ENCODE measurements at places on chromosomes 2 and 18.

DNA sequence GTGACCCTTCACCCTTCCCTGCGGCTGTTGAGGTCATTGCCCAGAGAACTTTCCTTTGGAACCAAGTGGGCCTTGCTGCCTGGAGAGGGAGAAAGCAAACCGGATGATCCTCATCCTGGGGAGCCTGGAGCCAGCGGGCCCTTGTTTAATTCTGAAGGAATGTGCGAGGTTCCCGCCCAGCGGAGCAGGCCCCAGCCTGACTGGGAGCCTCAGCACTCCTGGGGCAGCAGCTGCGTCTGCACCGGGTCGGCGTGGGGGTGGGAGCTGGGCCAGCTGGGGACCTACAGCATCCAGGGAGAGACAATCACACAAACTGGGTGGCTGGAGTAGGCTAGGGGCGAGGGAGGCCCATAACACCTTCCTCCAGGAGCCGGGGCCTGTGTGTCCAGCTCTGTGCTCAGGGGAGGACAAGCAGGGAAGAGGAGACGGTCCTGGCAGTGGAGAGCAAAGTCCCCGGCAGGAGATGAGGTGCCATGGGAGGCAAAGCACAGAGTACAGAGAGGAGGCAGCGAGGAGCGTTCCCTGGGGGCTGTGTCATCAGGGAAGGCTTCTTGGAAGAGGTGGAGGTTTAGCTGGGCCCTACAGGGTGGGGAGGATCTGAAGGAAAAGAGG, 61.9 kb upstream of the HAAO start:
- no peak for DNase-seq

DNA sequence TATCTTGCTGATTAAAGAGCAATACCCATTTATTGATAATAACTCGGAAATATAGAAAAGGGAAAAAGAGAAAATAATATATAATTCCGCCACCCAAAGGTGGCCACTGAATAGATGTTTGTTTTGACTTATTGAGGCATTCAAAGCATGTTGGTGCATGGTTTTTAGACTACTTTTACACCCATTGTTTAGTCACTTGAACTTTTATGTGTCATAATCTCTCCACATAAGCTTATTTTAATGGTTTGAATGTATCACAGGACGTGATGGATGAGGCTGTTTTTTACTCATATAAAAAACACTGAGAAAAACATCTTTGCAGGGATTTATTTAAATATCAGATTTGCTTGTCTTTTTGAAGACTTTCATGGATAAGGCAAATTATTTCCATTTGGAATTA, 120.4 kb downstream of the ACKR3 start:
- DNase-seq = no peak

GRCh38 chr2:159091381-159091780, 122.9 kb downstream of the TANC1 start:
- no peak for DNase-seq

GRCh38 chr2:204359076-204359475, 186.2 kb upstream of the PARD3B start:
- DNase-seq = no peak

DNA sequence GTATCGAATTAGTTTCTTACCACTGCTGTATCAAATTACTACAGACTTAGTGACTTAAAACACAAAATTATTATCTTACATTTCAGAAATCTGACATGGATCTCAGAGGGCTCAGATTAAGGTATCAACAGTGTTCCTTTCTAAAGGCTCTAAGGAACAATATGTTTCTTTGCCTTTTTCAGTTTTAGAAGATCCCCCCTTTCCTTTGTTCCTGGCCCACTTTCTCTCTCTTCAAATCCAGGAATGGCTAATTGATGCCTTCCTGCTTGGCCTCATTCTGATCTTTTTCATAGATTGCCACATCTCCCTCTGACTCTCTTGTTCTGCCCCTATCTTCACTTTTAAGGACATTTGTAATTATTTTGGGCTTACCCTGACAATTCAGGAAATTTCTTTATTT, 65.7 kb downstream of the LRP1B start:
- DNase-seq = no peak

GRCh38 chr2:54709336-54709809, 14.1 kb upstream of the EML6 start:
- DNase-seq = no peak

DNA sequence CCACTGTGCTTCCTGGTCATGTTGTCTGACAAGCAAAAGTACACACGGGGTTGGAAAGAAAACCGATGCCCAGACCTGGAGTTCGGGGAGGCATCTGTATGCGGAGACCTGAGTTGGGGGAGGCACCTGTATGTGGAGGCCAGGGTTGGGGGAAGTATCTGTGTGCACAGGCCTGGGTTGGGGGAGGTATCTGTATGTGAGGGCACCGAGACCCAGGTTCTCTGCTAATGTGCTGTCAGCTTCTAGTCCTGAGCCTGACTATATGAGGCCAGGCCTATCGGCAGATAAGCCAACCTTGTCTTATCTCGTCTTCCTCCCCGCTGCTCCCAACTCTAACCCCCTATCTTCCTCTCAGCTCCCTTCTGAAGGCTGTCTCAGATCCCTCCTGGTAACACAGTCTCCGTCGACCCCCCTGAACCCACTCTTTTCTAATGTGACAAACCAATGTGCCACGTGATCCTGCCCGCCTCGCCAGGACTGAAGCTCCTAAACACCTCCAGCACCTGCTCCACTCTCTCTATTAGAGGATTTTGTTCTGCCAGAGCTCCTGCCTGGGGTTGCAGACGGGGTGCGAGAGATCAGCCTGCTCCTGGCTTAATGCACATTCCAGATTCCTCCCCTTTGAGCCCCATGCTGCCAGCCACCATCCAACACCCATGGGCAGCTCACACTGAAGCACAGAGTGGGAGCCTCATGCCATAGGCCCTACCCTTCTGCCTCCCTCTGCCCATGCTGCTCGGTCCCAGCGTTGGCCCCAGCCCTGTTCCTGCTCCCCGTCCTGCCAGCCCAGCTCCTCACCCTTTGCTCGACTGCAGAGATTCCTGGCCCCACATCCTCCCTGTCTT, 188.4 kb downstream of the SH3BP4 start:
- no peak for DNase-seq

DNA sequence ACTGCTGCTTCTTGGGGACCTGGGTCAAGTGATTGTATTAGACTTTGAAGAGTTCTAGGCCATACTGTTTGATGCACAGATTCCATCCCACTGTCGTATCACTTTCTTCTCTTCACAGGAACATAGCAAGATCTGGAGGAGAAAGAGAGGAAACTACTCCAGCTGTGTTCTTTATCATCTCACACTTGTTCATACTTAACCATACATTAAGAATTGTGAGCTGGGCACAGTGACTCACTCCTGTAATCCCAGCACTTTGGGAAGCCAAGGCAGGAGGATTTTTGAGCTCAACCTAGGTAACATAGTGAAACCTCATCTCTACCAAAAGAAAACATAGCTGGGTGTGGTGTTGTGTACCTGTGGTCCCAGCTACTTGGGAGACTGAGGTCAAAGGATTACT, 111.7 kb downstream of the PARD3B start:
- DNase-seq = no peak

DNA sequence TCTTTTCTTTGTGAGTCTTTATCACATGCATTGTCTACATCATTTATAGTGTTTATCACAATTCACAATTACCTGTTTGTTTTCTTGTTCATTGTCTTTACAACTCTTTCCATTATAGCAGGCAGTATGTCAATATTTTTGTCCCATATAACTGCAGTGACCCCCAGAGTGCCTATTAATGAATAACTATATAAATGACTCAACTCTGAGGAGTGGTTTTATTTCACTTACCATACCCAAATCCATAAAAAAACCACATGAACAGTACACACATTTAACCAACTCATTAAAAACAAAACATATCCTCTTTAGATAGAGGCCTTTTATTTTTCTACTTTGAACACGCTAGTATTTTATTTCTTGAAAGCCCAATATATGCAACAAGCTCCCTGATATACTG, 1419.1 kb upstream of the NXPH2 start:
- no peak for DNase-seq

GRCh38 chr2:197134206-197134605, 176.4 kb downstream of the ANKRD44 start:
- DNase-seq = no peak

GRCh38 chr2:109129356-109129920, 433 bp downstream of the SH3RF3 start:
- DNase-seq = no peak

DNA sequence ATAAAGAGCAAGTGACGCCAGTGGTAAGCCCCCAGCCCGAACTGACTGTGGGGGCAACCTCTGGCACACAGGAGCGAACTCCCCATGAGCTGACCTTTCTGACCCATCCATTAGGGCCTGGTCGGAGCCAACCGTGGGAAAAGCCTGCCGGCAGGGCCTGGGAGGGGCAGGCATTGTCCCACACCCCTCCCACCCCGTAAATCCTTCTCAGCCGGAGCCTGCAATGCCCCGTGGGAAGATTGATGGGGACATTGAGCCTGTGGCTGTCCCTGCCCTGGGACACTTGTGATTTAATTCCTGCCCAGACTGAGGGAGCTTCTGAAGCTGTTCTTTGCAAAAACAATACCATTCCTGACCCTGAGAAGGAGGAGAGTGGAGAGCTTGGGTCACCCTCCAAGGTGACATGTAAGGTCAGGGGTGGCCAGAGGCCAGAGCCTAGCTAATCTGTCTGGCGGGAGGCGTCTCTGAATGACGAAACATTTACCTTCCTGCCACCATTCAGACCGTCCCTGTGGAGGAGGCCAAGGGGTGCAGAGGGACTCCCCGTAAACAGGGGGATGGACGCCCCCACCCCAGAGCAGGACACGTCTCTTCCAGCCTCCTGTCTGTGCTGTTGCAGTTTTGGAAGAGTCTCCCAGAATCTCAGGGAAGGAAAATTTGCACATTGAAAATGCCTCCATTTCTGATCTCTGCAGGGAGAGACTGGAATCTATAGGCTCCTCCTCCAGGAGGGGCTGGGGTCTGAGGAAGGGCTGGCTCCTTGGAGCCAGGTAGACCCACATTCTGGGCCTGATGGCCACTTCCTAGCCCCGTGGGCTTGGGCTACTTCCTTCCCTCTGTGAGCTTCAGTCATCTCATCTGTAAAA, 51.2 kb upstream of the HS6ST1 start:
- no peak for DNase-seq

DNA sequence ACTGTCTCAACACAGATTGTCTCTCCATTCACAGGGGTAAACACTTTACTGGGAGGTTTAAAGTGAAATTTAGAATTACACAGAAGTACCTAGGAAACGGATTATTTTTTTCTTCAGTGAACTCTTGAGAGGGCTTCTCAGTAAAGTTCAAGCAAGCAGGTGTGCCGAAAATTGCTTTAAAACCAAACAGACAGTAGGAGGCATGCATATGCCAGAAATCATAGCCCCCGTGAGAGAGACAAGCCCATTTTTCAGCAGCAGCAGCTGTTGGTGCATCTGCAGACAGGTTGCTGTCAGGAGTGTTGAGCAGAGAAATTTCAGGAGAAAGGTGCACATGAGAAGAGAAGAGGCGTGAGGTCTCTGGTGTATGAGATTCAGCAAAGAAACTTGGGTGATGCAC, 2115.5 kb upstream of the CELF4 start:
- no peak for DNase-seq

GRCh38 chr2:134411279-134411827, 157.5 kb downstream of the MGAT5 start:
- no peak for DNase-seq

- no peak for DNase-seq
These were observed 37.2 kb downstream of the KYNU start for GRCh38 chr2:142914507-142915313.

DNA sequence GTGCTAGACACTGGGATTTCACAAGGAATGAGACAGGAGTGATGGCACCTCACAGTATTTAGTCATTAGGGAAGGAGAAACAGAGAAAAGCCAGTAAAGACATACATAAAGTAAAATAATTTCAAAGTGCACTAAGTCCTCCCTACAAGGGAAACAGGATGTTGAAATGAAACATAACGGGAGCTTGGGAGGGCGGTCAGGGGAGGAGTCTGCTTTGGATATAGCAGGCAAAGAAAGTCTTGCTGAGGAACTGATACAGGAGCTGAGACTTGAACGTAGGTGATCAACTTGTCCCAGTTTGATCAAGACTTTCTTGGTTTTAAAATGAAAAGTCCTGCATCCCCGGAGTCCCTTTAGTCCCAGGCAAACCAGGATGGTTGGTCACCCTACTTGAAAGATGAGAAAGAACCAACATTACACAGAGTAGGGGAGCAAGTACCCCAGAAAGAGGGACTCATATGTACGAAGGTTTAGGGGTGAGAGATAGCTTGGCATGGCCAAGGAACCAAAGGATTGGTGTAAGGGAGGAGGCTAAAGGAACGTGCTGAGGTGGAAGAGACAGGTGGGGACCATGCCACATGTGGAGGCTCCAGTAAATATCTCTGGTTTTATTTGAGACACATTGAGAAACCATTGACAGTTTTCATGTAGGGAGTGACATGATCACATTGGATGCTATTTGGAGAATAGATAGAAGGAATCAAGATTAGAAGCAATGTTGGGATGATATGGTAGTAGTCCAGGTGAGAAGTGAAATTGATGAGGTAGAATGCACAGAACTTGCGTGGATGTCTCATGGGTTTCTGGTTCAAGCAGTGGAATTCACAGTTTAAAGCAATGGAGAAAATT, 28.4 kb downstream of the FBXO48 start:
- DNase-seq = no peak

- peak; percentile 6 for DNase-seq
These were observed 319.6 kb downstream of the PIK3C3 start for GRCh38 chr18:42274488-42275137.

DNA sequence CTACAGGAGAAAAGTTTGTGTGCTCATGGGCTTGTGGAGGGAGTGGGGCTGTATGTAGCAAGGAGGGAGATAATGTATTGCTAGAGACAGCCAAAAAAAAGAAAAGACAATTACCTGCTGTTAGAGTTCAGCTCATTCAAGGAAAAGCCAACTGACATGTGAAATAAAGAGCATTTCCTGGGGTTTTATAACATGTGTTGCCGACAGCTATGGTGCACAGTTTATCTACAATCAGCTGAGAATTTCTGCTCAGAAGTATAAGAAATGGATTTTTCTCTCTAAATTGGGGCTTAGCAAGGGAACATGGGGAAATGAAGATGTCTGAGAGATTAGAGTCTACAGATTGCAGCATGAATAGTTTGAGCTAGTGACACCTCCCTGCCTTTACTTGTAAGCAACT, 674.1 kb downstream of the SUCLG1 start:
- DNase-seq = no peak

DNA sequence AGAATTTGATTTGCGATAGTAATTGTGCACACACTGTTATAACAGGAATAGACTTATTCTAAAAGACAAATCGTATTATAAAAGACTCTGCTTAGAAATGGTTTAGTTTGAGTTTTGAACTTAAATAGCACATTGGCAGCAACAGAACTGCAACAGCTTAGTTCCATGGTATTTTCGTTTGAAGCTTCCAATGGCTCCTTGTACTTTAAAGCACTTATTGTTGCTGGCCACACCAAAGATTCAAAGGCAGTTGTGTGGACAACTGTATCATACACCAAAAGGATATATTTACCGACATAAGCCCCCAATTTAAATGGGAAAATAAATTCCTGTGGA, 627 bp downstream of the WIPF1 start:
- DNase-seq = no peak

GRCh38 chr2:9015998-9016397, 12.5 kb upstream of the MBOAT2 start:
- DNase-seq = no peak

- DNase-seq = no peak
These were observed 184.1 kb upstream of the GLI2 start for GRCh38 chr2:120551522-120551921.

GRCh38 chr2:10046931-10047330, 3.6 kb downstream of the KLF11 start:
- DNase-seq = no peak

- DNase-seq = no peak
These were observed 194.6 kb downstream of the FAM210A start for GRCh38 chr18:13531681-13532325.
